ENCODE measurements at places on chromosomes 5 and 9.
A peak's percentile ranks its signal among the peaks of the same experiment; 100 is the strongest.

DNA sequence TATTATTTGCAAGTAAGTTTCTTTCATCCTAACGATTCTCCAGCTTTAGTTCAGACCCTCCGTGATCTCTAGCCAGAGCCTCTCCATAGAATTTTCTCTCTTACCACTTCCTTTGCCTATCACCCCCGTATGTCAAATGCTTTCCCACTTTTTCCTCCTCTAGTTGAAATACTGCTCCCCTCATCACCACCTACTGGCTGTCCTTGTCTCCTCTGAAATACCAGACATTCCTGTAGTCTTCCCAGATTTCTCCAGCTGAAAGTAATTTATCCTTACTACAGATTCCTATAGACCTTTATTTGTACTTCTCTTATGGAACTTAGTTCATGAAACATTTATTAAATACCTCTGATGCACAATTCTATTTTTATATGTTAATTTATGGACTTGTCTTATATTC lies 36.0 kb upstream of the GLIPR2 start:
- DNase-seq, result no peak

GRCh38 chr5:39020458-39020857 lies 53.7 kb downstream of the RICTOR start:
- no peak for DNase-seq

- no peak for DNase-seq
These were observed 30.9 kb upstream of the TNFSF15 start for GRCh38 chr9:114836769-114837168.

DNA sequence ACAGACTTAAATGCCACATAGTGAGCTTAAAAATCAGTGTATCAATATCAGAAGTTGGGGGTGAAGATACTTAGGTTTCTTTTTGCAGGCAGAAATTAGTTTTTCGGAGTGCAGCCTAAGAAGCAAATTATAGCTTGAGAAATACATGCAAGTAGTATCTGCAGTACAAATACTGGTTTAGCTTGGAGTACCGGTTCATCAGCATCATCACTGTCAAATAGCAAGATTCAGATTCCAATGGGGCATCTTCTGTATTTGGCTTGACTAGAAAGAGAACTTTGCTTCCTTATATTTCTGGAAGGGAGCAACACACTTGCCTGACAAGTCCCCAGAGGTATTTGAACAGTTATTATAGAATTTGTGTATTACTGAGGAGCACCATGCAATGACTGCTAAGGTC lies 19.8 kb downstream of the SLC31A1 start:
- no peak for DNase-seq

- no peak for DNase-seq
These were observed 27.5 kb downstream of the GABRA6 start for GRCh38 chr5:161713042-161713441.

DNA sequence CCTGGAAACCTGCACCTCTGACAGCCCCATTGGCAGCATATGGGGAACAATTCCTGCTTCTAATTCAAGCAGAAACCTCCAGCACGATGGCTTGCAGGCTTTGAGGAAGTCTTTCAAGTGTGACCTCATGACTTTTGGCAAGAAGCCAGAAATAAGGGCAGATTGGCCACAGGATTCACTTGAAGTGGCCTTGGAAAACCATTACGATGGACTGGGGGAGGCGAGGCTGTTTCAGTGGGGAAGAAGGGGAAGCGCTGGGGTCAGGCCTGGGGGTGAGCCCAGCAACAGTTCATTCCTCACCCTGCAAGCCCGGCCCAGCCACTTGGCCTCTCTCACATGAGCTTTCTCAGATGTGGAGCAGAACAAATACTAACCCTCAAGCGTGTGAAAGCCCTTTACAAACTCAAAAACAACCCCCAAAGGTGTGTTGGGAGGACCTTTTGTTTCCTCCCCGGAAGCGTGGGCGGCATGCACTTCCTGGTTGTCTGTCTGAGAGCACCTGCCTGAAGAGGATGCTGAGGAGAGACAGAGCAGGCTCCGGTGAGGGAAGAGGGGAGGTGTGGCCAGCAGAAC lies 26.9 kb upstream of the EEIG1 start:
- peak; percentile 76 for DNase-seq

GRCh38 chr9:107215381-107215780 lies 67.7 kb upstream of the RAD23B start:
- DNase-seq, result no peak

- no peak for DNase-seq
These were observed 101.4 kb downstream of the ATG10 start for GRCh38 chr5:82073179-82073578.

DNA sequence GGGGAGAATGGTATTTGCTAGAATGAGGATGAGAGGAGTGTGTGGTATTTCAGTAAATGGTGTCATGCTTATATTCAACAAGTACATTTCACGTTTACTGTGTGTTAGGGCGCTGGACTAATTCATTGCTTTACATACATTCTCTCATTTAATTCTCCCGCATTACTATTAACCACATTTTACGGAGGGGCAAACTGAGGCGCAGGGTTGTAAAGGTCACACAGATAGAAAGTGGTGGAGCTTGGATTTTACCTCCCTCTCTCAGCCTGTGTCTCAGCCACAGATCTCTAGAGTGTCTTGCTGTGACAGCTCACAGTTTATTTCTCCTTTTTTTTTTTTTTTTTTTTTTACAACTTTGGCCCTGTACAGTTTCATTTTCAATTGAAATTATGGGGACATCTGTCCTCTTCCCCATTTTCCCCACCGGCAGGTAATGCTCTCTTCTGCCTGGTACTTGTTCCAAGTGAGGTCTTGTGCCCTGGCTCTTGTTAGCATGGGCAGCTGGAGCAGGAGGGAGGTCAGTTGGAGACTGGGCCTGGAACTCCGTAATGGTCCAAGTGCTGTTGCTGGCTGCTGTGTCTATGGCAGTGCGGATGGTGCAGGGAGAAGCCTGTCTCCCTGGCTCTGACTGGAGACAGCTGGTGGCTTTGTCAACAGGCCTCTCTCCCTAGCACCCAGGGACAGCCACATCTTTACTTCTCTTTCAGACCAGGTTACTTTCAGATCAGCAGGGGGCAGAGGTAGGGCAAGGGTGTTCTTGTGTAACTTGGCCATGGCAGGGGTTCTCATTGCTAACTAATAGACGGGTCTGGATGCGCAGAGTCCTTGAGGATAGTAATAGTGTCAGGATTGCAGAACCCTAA lies 20.5 kb upstream of the NDST1 start:
- DNase-seq, result no peak

- DNase-seq, result no peak
These were observed 70.8 kb downstream of the ROR2 start for GRCh38 chr9:91879231-91879630.

GRCh38 chr5:75265731-75266130 lies 29.1 kb upstream of the ANKRD31 start:
- DNase-seq, result no peak

DNA sequence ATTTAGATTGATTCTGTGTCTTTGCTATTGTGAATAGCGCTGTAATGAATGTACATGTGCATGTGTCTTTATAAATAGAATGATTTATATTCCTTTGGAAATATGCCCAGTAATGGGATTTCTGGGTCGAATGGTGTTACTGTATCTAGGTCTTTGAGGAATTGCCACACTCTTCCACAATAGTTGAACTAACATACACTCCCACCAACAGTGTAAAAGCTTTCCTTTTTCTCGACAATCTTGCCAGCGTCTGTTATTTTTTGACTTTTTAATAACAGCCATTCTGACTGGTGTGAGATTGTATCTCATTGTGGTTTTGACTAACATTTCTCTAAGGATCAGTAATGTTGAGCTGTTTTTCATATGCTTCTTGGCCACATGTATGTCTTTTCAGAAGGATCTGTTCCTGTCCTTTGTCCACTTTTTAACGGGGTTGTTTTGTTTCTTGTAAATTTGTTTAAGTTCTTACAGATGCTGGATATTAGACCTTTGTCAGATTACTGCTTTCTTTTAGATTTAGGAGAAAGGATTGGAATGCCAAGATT lies 125.0 kb upstream of the NR5A1 start:
- DNase-seq, result no peak

DNA sequence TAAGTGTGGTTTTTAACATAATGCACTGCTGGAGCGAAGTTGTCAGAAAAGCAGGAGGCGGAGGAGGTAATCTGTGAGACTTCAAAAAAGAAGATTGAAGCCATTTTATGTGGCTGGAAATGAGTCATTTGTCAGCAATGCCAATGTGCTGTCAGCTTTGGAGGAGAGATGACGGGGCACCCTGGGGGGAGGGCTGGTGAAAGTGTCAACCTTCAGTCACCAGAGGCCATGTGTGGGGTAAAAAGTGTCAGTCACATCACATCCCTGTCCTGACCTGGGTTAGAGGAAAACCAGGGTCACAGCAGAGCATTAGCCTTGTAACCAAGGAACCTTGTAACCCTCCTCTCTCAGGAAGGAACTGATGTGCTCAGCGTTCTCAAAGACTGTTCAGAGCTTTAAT lies 59.1 kb downstream of the TLR4 start:
- DNase-seq, result no peak

GRCh38 chr5:148452499-148453193 lies 68.9 kb downstream of the FBXO38 start:
- no peak for DNase-seq

DNA sequence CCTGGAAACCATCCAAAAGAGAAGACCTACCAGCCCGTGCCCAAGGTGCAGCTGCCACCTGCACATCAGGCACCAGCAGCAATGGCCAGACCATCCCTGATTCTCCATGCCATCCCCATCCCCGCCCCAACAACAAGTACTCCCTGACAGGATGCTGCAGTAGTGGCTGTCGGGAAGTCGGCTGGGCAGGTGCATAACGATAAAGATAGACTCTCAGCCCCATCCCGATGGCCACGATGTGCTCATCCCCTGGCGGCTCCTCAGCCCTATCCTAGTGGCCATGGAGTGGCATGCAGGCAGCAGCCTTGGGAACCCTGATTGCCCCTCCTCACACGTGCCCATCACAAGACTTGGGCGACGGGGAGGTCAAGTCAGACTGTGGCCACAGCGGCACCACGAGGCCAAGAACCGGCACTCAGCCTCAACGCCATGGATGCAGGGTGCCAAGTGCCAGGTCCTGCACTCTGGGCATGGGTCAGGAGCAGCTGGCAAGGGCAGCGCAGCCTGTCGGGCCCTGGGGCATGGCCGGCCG lies 368.8 kb upstream of the SPATA31A5 start:
- no peak for DNase-seq

DNA sequence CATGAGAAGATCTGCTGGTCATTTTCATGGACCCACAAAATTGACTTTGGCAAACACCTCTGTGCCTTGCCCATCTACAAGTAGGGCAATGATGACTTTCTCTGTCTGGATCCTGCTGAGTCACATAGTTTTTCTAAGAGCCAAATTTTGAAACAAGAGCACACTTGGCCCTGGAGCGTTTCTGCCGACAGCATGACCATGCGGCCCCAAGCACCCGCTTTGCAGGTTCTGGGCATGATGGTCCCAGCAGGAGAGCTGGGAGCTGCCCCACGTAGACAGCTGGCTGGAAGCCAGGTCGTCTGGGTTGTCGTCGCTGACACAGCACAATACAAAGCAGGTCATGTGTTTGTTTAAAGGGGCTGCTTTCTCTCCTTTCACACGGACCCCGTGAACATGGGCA lies 159.8 kb downstream of the SYK start:
- no peak for DNase-seq

GRCh38 chr5:158952951-158953350 lies 146.8 kb downstream of the EBF1 start:
- no peak for DNase-seq

DNA sequence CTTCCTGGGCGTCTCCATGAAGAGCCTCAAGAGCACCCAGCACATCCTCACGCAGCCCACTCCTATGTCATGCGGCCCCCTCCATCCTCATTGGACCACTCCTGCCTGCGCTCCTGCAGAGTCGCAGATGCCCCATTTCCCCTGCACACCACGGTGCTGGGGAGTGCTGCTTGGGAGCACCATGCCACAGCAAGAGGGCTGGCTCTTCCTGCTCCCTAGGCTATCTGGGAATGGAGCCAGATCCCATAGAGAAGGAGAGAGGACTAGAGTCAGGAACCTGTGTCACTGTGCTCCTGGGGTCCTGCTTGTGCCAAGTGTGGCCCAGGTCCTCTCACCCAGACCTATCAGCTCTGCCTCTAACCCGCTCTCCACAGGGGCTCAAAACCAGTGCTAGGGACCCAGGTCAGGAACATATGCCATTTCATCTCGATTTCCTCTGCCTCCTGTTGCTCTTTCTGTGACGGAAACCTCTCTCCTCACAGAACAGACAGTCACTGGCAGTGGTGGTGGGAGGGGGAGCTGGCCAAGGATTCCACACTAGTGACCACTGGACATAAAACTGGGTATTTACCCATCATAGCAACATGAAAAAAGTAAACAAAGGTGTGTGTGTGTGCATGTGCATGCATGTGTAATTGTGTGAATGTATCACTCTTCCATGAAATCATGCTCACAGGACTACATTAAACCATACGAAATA lies 178.4 kb downstream of the TTLL11 start:
- DNase-seq, result no peak

DNA sequence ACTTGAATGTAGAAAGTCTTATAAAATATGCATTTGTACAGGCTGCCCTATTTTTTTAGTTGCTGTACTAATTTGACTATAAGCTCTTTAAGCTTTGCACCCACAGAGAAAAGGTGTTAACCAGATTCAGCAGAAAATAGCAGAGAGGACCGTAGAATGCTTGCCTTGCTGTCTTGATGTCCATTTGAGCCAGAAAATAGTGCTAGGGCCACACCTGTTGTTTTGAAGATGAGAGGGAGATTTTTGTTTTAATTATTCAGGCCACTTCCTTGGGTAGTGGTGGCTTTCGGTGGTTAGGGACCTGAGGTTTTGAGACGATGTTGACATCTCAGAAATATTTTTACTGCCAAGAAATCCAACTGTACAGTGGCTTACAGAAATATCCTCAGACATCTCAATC lies 196.0 kb downstream of the SPATA31D1 start:
- DNase-seq, result no peak

GRCh38 chr5:108003178-108003577 lies 332.4 kb upstream of the EFNA5 start:
- DNase-seq, result no peak

All from effector memory CD8-positive, alpha-beta T cell (primary cell).